ENCODE measurements at places on chromosomes 7 and 10. TPM values are rescaled to one million over a fixed set of nuclear protein-coding genes. Genes with fewer than 3 reads are reported as not detected.

GRCh38 chr10:104109908-104110662, 11.9 kb upstream of the SFR1 start:
- DNase-seq: no peak

- no peak for DNase-seq
Measured at GRCh38 chr7:129843365-129843898, 109.3 kb downstream of the UBE2H start.

GRCh38 chr7:106779877-106780276, 85.2 kb upstream of the PIK3CG start:
- no peak for DNase-seq

DNA sequence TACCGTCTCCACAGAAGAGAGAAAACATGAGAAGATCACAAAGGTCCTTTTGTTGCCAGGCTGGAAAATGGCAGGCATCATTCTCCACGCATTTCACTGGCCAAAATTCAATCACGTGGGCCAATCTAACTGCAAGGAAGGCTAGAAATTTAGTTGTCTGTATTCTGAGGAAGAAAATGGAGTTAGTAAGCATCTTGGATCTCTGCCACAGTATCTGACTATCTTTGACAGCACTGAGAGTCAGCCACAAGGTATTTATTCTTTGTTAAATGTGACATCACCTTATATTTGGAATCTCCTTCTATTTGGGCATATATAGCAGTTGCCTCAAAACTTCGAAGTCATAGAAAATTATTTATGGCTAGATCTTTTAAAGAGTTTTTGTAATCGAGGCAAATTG, 213.9 kb downstream of the NSUN6 start:
- DNase-seq: no peak

- no peak for DNase-seq
Measured at GRCh38 chr10:16886031-16886430, 68.8 kb upstream of the RSU1 start.

DNA sequence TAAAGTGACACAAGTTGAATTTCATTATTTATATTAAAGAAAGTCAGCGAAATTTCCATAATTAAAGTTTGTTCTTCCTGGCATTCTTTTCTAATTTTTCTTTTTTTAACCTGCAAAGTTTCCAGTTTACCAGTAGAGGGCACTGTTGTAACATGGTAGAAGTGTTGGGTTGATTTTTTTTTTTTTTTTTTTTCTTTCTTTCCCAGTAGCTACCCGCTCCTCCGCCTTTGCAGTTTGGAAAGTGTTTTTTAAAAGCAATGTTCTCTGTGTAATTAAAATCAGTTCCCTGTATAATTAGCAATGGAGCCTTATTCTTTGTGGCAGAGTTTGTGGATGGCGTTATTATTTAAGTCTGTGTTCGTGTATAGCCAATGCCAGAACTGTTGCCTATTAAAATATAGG, 53.7 kb downstream of the TAF3 start:
- peak; percentile 55 for DNase-seq

Gene NKX2-3
- not detected for polyA plus RNA-seq

Gene UBE2D1
- 42.8 TPM for polyA plus RNA-seq

Gene GCK
- 2.8 TPM for polyA plus RNA-seq

Gene FBXL13
- polyA plus RNA-seq: 4.3 TPM

Measured in left kidney (tissue), 8 donors.